Stimulated activated CD4-positive, alpha-beta T cell treated with anti-CD3 and anti-CD28 coated beads, Interleukin-1b, Interleukin-23, amount 100 ng/mL, for 1 hour (primary cell): ENCODE measurements at places on chromosomes 4 and X.

DNA sequence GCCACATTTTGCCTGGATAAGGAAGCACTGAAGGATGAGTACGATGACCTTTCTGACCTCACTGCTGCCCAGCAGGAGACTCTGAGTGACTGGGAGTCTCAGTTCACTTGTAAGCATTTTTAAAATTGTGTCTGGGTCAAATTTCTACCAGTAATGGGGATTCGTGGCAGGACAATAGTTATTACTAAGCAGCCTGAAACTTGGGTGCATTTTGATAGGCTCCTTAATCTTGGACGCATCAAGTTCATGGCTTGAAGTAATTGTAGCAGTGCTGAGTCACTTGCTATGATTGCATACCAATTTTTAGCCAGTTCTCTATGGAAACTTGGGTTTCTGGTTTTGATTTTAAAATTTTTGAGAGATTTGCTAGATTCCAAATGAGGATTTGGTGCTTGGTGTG is 4.3 kb downstream of the PGRMC1 start:
- no peak for DNase-seq

- DNase-seq = peak; percentile 47
Observed at GRCh38 chr4:80202190-80202711, 4.9 kb downstream of the PRDM8 start.

DNA sequence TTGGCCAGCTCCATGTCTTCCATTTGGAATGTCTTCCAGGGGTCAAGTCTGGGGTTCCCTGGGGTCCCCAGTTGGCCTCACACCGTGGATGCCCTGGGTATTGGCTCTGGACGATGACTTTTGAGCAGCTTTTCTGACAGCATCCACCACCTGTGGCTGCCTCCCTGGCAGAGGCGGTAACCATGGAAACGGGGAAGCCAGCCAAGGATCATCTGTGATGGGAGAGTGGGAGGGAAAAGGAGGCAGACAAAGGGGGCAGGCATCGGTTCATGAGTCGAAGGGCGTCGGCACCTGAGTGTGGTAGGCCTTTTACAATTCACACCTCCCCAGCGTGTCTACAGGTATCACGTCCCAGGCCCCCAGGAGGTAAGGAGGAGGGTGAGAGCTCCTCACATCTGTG is 152.2 kb downstream of the ASMT start:
- no peak for DNase-seq

DNA sequence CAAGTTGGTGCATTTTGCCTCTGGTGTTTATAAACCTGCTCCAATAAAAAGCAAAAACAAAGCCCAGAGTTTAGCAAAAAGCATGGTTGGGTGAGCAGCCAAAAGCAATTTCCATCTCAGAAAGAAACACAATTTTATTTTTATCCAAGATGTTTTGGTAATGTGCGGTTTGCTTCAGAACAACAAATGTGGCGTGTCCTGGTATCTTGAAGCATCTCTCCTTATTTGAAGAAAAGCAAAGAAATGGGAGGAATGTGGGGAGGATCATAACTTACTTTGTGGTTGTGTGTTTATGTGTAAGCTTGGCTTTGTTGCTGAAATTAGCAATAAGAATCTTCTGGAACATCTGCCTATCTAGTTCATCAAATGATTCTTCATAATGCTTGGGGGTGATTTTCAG is 88.3 kb upstream of the DDX3X start:
- DNase-seq = no peak

GRCh38 chr4:16196482-16197393 is 29.5 kb downstream of the TAPT1 start:
- no peak for DNase-seq

GRCh38 chr4:80202741-80203553 is 5.6 kb downstream of the PRDM8 start:
- no peak for DNase-seq

GRCh38 chrX:40120838-40121580 is 23.3 kb upstream of the BCOR start:
- no peak for DNase-seq

DNA sequence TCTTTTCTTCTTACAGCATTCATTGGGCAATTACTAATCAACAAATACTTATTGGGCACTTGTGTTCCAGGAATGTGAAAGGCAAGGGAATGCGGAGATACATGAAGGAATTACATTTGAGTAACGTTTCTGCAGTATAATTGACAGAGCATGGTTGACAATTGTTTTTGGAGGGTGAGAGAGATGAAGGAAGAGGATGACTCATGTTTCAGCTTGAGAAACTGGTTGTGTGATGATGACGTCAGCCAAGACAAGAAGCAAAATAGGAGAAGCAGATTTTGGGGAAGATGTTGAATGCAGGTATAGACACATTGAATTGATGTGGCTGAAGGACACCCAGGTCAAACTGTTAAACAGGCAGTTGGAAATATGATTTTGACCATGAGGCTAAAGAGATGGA is 8.0 kb upstream of the CPEB2 start:
- DNase-seq = no peak

DNA sequence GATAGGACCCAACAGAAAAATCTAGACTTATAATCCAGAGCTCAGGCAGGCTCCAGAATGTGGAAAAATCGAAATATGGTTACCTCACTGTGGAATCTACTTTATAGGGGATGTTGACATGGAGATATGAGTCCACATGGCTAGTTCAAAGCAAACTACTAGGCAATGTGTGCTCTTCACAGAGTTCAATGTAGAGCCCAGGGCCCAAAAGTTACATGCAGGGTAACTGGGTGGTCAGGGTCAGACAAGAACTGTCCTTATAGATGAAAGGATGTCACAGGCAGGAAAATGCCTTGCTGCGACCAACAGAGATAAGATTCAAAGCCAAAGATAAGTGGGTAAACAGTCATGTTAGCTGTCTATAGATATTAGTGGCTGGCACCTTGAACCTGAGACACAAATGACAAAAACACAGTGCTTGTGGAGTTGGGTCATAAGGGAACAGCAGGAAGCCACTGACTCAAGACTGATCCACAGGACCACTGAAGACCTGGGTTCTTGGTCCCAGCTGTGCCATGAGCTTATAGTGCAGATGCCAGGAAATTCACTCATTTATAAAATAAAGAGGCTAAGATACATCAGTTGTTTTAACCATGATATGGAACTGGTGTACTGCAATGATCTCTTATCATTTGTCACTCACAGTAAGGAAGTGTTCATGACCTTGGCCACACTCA is 101.7 kb upstream of the MBNL3 start:
- DNase-seq = no peak

DNA sequence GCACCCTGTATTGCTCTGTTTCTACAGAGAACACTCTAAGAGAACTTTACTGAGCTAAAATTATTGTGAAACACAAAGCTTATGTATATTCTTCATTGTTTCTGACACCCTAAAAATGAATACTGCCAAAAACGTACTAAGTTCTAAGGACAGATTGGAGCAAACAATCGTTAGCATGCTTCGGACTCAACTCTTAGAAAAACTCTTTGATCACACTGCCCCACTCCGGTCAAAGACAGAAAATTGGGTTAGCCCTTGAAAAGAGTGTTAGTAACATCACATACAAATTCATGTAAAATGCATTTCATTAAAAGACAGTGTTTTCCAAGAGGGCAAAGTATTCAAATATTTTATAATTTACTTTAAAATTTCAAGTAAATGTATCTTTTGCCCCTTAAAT is 177.4 kb downstream of the DCHS2 start:
- DNase-seq = no peak

DNA sequence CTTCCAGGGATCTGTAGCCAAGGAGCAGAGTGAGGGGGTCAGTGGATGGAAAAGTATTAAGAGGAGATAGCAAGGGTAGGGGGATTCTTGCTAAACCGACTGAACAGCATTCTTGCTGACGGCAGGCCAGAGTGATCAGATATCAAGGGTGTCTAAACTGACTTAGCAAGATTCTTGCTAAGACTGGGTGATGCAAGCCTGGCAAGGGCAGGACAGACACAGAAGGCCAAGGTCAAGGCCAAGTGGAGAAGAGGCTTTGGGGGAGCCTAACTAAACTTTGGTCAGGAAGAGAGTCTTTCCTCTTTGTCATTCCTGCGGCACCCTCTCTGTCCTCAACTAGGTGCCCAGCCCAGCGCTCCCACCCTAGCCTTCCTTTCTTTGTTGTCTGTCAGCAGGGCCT is 799 bp downstream of the XPNPEP2 start:
- no peak for DNase-seq

GRCh38 chr4:140286456-140286855 is 87.0 kb upstream of the SCOC start:
- no peak for DNase-seq

- no peak for DNase-seq
Observed at GRCh38 chr4:113116414-113117357, 67.2 kb downstream of the ANK2 start.

DNA sequence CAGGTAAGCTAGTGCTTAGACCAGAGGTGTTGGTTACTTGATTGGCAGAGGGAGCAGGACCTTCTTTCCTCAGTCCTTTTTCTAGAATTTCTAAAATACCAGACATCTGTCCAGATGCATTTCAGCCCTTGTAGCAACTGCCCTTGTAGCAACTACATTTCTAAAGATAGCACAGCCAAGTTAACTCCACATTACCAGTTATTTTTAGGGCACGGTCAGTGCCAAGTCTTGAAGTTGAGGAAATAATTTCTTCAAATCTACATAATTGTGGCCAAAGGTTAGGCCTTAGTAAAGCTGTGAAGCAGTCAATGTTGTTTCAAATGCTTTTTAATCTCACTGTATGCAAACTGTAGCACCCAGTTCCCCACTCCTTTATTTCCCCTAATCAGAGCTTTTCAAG is 62.9 kb downstream of the MID1IP1 start:
- DNase-seq = no peak

DNA sequence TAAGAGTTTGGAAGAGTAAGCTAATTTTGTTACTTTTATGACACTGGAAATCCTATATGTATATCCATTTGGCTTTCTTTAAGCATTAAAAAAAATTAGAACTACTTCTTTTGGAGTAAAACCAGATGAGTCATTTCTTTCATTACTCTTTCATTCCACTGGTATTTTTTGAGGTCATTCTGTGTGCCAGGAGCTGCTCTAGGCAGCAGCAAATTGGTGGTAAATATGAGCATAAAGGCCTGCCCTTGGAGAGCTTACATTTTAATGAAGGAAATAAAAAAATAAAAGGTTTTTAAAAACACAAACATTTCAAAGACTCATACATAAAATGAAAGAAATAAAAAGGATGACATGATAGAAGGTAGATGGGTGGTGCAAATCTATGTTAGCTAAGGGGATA is 37.4 kb downstream of the MID1 start:
- DNase-seq = no peak

GRCh38 chrX:65528705-65529340 is 5.8 kb downstream of the LAS1L start:
- peak; percentile 26 for DNase-seq

DNA sequence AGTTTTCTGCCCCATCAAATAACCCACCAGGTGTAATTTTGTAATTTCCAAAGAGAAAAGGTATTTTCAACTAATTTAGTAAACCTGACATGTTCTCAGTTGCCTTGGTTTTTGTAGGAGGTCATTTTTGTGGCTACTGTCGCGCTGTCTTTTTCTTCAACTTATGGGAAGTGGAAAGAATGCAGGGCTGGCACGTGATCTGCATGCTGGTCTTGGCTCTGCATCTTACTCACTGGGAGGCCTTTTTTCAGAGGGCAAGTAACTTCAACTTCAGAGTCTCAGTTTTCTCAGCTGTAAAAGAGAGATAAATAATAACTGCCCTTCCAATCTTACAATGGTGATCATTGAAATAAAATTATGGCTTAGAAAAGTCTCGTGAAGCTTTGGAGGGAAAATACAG is 109.9 kb upstream of the SMIM10 start:
- no peak for DNase-seq

- DNase-seq = no peak
Observed at GRCh38 chr4:104743215-104743653, 248.5 kb upstream of the CXXC4 start.

DNA sequence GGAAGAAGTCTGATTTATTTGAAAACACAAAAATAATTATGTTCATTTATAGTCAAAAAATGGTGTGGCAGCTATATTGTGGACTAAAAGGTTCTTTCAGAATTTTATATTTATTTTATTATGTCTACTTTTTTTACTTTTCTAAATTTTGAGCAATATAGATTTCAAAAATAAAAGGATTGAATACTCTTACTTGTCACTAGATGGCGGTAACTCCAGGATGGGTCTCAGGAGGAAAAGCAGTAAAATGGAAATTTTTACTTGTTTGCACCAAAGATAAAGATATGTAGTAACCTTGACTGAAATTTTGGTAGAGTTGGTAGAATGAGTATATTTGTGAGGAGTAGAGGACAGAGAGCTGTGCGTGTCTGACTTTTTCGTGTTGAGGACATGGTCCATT is 14.5 kb upstream of the DACH2 start:
- no peak for DNase-seq

- DNase-seq = no peak
Observed at GRCh38 chr4:140808256-140808655, 52.1 kb upstream of the TBC1D9 start.

GRCh38 chr4:46994007-46994405 is 625 bp upstream of the GABRA4 start:
- no peak for DNase-seq

- no peak for DNase-seq
Observed at GRCh38 chr4:93403571-93403970, 425.0 kb upstream of the ATOH1 start.

GRCh38 chrX:71871367-71871766 is 39.3 kb upstream of the NHSL2 start:
- DNase-seq = no peak

DNA sequence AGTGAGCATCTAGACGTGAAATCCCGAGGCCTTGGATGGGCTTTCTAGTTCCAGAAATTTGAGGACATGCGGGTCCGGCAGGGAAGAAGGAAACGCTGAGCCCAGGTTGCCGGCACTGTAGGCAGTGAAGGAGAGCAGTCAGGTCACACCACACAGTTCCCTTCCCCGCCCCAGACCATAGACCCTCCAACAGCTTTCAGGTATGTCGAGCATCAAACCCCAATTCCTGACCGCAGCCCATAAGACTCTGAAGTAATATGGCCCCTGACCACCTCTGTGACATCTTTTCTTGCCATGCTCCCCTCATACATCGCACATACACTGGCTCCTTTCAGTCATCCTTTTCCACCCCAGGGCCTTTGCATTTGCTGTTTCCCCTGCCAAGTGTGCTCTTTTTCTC is 23.0 kb downstream of the RTL5 start:
- DNase-seq = no peak

- no peak for DNase-seq
Observed at GRCh38 chr4:184647266-184648053, 1.8 kb downstream of the CASP3 start.

DNA sequence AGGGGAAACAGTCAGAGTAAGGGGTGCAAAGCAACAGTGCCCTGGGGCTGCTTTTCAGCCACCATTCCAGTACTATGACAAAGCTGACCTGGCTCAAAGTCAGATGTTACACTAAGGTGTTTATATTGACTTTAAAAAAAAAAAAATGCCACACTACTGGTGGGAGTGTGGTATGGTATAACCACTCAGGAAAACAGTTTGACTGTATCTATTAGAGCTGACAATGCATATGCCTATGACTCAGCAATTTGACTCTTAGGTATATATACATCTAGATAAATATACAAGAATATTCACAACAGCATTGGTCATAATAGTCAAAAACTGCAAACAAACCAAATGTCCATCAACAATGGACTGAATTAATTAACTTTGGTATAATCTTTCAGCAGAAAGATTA is 15.0 kb downstream of the ASB9 start:
- no peak for DNase-seq

GRCh38 chr4:69800599-69800998 is 40.2 kb upstream of the SULT1B1 start:
- no peak for DNase-seq
